Caudate nucleus (tissue), 63 donors: ENCODE measurements at places on chromosomes 7 and 10.

GRCh38 chr7:128448751-128449302 lies 6.9 kb upstream of the HILPDA start:
- no peak for DNase-seq

DNA sequence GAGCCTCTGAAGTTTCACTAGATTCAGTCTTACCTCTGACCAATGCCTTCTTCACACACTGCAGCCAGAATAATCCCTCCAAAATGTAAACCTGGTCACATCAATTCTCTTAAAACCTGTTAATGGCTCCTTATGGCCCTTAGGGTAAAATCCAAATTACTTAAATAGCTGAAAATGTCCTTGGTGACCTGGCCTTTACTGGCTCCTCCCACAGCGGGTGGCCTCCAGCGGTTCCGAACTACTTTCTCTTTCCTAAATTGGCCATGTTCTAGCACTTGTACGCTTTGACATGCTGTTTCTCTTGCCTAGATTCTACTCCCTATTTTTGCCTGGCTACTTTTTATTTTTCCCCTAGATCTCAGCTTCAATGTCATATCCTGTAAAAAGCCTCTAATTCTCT lies 36.1 kb downstream of the AGK start:
- no peak for DNase-seq

GRCh38 chr10:24262929-24263590 lies 54.1 kb downstream of the KIAA1217 start:
- no peak for DNase-seq

DNA sequence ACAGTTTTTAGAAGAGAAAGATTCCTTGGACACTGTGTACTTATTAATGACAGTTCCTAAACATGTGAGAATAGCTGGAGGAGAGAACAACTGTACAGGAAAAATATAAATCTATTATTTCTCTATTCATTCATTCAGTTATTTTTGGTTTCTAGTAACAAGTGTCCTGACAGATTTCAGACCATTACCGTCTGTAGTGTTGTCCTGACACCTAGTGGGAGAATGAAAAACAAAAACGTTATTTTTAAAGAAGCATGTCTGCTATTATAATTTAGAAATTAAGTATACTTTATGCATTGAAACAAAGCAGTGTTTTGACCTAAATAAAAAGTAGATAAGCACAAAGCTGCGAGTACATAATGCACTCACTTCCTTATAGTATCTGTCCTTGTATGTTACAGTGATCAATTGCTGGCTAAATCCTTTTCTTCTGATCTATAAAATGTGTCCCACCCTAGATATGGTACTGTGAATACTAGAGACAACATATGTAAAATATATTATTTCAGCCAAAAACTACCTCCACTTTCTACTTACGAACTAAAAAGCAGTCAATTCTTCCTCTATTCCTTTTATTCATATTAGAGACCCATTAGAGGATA lies 575.6 kb downstream of the ARL4A start:
- DNase-seq: no peak

DNA sequence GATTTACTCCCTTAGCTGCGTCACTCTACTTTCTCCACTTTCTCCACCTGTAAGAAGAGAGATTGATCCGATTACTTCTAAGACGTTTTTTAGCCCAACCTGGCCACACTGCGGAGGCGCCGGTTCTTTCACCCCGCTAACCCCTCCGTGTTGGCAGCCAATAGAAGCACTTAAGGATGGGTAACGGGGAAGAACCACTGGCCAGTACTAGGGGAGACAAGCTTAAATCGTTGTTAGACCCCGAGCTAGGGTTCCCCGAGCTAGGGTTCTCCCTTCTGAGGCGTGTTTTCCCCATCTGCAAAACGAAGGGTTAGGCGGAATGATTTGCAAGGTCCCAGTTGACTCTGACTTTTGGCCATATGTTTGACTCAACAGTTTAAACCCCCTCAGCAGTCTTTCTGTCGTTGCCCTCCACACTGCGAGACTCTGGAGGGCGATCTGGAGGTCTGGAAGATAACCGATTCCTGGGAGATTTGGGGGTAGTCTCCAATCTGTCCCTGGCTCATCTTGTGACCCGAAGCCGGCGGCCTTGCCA lies 644 bp downstream of the UMAD1 start:
- DNase-seq: no peak

DNA sequence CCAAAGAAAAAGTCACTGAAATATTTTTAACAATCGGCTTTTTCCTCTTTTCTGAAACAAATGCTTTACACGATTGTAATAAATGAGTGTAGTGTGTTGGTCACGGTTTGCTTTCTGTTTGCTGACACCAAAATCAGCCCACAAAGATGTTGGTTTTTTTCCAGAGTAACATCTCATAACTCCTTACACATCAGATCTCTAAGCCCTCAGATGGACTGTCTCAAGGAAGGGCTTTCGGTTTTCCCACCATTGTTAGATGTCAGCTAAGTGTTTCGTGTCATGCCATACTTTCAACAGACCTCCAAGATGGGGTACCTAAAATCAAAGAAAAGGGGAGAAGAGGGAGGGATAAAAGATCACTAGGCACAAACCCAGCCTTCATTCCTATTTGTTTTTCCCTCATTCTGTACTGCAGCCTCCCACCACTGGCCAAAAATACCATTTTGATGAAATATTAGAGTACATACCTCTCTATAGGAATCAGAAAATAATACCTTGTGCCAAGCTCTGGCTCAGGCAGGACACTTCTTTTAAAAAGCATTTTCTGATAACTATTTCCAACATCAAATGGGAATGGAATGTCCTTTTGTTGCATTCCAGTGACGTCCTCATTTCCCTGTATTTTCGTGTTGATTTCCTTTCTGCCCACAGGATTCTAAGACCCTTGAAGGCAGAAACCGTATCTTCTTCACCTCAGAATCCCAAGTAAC lies 159.1 kb downstream of the DGKI start:
- DNase-seq: no peak

DNA sequence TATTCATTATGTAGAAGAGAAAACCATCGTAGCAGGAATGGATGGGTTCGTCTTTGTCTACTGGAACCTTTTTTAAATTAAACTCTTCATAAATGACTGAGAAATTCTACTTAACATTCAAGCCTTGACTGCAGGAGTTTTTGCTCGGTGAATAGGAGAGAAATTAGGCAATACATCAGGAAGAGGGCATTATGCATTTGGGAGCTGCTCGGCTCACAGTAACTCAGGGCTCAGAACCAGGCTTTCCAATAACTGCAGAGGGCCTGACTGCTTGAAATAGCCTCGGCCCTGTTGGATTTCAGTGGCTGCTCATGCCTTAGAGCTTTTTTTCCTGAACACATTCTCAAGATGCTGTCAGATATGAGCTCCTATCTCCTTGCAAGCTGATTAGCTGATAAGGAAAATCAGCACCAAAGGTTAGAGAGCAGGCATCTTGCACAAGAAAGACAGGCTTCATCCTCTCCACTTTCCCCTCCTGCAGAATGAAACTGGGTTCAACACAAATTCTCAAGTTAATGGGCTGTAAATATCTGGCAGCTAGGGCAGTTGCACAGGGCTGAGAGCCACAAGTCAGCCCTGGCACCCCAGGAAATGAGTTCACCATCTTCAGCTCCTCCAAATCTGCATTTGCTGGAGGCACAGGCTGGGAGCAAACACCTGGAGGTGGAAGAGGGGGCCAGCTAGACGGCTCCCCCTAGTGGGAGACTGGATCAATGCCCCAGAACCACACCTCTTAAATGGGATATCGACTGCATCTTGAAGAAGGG lies 24.3 kb downstream of the TECTB start:
- DNase-seq: no peak

DNA sequence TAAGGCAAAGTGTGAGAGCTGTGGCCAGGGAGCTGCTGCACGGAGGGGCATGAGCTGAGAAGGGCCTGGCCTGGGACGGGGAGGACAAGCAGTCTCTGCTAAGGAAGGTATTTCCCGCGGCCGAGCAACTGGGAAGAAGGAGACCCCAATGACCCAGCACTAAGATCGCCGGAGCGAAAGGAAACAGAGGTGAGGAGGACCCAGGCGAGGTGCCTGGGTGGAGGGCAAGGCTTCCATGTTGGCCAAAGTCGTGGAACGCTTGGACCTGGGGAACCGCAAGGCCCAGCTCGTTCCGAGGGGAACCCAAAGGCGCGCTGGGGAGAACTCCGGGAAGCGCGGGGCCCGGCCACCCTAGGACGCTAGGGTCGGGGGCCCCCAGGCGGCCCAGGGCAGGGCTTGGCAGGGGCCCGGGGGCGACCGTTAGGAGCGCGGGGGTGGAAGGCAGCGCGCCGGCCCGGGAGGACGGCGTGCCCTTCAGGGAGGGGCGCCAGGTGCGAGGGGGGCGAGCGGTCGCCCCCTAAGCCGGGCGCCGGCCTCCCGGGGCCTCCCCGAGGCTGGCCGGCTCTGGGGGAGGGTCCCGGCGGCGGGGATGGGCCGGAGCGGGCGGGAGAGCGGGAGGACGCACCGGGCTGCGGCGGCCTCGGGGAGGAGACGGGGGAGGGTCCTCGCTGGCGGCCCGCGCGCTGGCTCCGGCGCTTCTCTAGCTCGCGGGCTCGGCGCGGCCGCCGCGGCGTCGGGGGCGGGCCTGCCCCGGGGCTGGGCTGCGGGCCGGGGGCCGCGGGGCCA lies 545 bp downstream of the GIGYF1 start:
- DNase-seq: no peak

- no peak for DNase-seq
Measured at GRCh38 chr10:74529205-74529604, 297.2 kb upstream of the KAT6B start.

DNA sequence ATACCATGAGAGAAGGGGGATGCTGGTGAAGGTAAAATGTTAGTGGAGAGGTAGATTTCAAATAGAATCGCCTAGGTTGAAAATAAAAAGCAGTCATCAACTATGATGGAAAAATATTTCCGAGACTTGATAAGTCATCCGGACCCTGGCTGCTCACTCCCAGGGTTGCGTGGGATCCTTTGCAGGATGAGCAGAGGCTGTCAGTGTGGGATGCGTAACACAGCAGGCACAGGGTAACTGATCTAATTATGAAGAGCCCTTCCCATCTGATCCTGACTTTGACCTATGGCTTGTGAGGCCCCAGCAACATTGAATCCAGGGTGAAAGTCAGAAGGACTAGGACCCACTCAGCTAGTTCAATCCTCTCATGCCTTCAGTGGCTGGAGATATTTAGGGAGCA lies 236.9 kb downstream of the DPP6 start:
- DNase-seq: no peak

- DNase-seq: peak; percentile 17
Measured at GRCh38 chr10:121406823-121407545, 191.3 kb downstream of the FGFR2 start.

GRCh38 chr10:11381511-11381910 lies 229.9 kb downstream of the USP6NL start:
- no peak for DNase-seq

GRCh38 chr10:26483554-26483953 lies 45.4 kb downstream of the APBB1IP start:
- DNase-seq: no peak

DNA sequence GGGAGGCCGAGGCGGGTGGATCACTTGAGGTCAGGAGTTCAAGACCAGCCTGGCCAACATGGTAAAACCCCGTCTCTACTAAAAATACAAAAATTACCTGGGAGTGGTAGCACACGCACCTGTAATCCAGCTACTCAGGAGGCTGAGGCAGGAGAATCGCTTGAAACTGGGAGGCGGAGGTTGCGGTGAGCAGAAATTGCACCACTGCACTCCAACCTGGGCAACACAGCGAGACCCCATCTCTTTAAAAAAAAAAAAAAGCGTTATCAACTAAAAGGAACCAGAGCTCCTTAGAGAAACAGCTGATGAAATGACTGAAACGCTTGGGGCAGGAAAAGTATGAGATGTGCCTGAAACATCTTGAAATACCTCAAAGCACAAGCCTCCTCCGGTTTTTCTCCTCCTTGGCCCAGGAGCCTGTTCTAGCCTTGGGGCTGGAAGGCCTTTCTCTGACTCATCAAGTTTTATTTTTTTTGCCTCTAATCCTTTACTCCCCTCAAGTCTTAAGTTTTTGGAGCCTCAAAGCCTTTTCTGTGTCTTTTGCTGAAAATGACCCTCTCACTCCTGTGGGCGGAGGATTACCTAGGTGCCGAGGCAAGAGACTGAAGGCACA lies 2.6 kb upstream of the METTL27 start:
- DNase-seq: no peak

GRCh38 chr7:135177028-135177696 lies 6.7 kb upstream of the CYREN start:
- no peak for DNase-seq

- peak; percentile 30 for DNase-seq
Measured at GRCh38 chr10:88880282-88881076, 434 bp downstream of the STAMBPL1 start.

DNA sequence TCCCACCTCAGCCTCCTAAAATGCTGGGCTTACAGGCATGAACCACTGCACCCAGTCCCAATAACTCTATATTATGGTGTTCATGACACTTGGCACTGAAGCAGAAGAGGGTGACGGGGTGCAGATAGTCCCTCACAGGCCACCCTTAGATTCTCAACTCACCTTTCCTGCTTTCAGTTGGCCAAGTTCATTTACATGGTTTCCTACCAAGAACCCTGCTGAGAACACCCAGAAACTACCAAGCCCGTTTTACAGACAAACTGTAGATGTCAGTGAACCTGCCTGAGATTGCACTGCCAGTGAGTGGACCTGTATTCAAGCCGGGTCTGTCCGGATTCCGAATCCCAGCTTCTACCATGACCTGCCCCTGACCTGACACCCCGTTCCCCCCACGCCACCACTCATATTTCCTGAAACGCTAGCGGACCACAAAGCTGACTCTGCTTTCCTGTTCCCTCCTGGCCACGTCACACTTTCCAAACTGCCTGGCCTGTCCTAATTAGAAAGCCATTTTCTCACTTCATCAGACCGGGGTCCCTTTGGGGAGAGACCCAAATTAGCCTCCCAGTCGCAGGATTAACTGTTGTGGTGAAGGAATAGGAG lies 17.3 kb downstream of the GRID2IP start:
- no peak for DNase-seq

GRCh38 chr7:138015096-138015495 lies 13.2 kb upstream of the CREB3L2 start:
- no peak for DNase-seq

DNA sequence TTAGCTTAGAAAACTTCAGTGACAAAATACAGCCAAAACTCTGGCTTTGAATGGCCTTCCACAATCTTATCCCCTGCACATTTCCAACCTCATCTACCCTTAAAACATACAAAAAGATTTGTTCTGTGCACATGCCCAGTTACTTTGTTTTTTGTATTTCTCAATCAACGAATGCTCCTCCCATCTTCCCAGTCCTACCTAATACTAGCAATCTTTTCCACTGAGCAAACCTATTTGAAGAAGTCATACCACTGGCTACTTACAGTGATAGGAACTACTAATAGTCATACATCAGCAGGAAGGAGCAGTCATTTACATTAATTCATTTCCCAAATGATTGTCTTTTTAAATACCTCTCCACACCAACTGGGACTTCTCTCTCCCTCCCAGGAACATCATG lies 2.5 kb downstream of the USP54 start:
- DNase-seq: no peak
